ENCODE measurements at places on chromosomes 3 and 15.

GRCh38 chr3:8606701-8607231, 37.8 kb downstream of the SSUH2 start:
- DNase-seq: no peak

GRCh38 chr15:82680200-82681102, 29.2 kb downstream of the AP3B2 start:
- no peak for DNase-seq

DNA sequence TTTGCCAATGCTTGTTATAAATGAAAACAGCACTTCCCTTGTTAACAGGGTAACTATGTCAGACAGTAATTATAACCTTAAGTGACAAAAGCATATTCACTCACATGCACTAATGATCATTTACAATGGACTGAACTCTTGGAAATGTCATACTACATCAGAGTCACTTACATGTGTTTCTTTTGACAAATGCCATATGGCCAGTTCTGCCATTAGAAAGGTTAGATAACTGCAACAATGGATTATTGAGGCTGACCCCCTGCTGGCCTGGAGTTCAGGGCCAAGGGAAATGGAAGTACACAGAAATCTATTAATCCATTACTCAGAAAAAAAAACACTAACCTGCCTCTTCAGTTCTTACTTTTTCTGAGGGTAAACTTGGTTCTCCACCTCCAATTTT, 313.4 kb downstream of the CNTN3 start:
- no peak for DNase-seq

GRCh38 chr3:79167651-79168416, 600.0 kb downstream of the ROBO1 start:
- DNase-seq: peak; percentile 85

DNA sequence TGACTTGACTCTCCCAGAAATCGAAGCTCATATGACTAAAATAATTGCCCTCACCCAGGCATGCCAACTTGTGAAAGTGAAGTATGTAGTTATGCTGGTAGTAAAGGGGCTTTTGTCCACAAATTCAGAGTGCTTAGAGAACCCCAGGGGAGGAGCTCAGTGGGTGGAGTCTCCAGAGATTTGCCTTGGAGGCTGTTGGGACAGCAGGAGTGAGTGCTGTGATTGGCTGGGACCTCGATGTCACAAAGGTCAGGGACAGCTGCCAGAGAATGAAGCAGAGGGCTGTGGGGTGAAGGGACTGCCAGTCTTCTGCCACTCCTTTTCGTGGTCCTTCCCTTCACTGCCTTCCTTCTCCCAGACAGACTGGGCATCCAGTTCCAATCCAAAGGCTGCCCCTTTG, 49.8 kb downstream of the ZNF445 start:
- DNase-seq: no peak

DNA sequence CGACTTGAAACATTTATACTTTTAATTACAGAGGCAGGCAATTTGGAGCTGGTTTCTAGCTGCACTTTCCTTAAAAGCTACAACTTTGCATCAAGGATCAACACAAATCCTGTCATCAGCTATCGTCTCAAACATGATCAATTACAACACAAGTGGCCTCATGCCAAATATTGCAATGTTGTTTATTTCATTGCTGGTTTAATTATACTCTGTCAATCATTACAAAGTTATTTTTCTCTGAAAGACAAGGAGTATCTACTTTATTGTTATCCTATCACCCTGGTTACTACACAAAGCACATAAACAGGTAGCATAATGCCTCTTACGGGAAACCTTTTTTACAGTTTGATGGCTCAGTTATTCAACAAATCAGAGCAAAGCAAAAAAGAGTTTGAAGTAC, 58.0 kb upstream of the FOXB1 start:
- DNase-seq: no peak

DNA sequence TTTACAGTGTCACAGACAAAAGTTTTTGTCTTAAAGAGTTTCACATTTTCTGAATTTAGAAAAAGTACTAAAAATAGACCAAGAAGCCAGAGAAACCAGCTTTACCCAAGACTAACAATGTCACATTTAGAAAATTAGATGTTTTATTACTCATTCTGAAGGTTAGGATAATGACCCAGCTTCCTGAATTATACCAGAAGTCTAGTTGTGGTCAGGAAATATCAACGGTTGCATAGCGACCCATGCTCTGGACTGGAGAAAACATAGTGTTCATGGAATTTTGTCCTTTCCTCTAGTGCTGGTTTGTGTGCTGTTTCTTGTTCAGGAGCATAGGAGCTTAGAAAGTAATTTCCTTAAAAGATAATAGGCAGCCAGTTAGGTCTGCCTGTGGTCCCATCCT, 59.0 kb downstream of the DPPA2 start:
- DNase-seq: no peak

DNA sequence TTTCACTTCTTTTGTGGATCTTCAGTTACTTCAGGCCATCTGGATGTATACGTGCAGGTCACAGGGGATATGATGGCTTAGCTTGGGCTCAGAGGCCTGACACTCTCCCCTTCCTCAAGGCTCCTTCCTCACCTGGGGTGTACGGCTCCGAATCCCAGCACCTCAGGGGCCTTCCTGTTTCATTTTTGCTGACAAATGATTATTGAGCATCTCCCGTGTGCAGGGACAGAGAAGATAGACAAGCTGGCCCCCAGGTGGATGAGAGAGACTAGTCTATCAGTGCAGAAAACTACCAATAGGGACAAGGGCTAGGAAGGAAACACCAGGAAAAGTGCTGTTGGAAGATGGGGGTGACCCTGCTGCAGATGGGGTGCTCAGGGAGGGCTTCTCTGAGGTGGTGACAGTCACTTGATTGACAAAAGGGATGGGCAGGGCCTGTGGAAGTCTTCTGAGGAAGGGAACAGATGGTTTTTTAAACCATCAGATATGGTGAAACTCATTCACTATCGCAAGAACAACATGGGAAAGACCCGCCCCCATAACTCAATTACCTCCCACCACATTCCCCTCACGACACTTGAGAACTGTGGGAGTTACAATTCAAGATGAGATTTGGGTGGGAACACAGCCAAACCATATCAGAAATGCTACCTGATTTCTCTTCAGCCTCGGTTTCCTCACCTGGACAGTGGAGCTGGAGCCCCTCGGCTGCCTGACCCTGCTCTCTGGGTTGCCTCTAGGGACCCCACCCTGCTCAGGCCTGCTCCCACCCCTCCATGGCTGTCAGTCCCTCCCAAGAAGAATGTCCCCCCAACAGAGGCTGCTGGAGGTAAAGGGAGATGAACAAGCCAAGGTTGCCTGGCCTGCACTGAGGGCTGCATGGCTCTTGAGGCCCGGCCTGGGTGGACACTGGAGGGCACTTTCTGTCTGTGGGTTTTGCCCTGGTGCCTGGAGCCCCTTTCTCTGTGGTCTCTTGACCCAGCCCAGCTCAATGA, 37.2 kb upstream of the ACAD9 start:
- no peak for DNase-seq

DNA sequence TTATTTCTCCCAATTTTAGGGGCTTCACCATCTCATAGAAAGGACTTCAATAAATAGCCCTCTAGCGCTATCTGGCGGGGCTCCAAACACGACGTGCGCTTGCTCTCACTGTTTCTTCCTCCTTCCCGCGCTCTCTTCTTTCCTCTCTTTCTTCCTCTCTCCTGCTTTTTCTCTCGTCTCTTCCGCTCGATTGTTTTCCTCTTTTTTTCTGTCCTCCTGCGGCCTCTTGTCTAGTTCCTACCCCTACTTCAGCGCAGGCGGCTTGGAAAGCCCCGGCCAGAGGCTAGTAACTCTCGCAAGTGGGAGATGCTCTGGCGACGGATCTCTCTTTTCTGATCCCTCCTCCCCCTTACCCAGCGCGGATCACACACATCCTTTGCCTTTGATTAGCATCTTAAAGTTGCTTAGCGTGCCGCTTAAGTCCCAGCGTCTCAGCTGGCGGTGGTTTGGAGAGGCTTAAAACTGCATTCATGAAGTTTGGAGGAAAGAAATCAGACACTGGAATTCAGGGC, 6.2 kb upstream of the MEIS2 start:
- DNase-seq: peak; percentile 55

- no peak for DNase-seq
Observed at GRCh38 chr15:44394562-44394961, 32.9 kb upstream of the CTDSPL2 start.

DNA sequence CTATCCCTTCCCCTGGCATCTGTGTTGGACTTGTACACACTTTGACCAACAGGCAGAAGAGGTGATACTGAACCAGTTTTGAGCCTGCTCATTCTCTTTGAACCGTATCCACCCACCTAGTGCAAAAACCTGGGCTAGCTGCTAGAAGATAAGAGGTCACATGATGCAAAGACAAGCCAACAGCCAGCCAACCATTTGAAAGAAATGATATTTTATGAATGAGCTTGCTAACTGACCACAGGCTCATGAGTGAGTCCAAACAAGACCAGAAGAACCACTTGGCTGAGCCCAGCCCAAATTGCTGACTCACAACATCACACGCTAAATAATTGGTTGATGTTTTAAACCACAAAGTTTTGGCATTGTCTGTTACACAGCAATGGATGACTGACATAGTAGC, 74.0 kb upstream of the CTNNB1 start:
- DNase-seq: no peak

GRCh38 chr15:51765751-51766150, 14.4 kb downstream of the TMOD2 start:
- no peak for DNase-seq

DNA sequence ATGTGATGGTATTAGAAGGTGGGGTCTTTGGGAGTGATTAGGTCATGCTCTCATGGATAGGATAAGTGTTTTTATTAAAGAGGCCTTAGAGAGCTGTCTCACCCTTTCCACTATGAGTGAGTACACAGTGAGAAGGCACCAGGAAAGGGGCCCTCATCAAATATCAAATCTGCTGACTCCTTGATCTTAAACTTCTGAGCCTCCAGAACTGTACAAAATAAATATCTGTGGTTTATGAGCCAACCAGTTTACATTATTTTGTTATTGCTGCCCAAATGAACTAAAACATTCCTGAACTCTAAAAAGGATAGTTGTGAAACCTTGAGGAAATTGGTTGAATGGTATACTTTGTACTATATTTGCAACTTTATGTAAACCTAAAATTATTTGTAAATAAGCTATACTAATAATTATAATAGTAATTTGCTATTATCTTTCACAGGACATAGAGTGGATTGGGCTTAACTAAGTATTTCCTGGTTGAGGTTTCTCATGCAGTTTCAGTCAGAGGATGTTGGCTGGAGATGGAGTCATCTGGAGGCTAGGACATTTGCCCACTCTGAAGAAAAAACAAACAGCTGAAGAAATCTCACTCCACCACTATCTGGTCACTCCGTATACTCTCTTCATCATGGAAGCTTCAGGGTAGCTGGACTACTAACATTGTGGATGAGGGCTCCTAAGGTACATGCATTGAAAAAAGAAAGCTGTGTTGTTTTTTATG, 1068.6 kb upstream of the CADM2 start:
- no peak for DNase-seq

DNA sequence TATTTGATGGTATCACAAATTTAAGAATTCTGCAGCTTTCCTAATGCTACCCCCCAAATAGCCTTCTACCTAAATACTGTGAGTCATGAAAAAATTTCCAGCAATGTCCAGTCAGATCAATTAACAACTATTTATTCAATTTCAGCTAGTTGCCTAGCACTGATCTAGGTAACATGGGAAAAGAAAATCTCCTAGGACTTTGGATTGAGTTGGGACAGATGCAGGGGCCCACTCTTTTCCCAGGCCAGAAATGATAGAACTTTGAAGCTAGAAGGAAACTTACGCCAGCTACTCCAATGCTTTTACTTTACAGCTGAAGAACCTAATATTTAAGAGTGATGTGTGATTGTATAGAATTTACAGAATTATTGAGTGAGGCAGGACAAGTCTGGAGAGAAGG, 196.3 kb downstream of the FMN1 start:
- DNase-seq: no peak

DNA sequence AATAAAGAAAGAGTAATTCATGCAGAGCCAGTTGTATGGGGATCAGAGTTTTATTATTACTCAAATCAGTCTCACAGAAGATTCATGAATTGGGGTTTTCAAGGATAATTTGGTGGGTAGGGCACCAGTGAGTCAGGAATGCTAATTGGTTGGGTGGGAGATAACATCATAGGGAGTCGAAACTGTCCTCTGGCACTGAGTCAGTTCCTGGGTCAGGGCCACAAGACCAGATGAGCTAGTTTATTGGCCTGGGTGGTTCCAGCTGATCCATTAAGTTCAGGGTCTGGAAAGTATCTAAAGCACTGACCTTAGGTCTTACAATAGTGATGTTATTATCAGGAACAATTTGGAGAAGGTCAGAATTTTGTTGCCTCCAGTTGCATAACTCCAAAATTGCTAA, 998.6 kb upstream of the EPHA6 start:
- no peak for DNase-seq

GRCh38 chr3:29065211-29065785, 215.6 kb upstream of the RBMS3 start:
- peak; percentile 97 for DNase-seq

DNA sequence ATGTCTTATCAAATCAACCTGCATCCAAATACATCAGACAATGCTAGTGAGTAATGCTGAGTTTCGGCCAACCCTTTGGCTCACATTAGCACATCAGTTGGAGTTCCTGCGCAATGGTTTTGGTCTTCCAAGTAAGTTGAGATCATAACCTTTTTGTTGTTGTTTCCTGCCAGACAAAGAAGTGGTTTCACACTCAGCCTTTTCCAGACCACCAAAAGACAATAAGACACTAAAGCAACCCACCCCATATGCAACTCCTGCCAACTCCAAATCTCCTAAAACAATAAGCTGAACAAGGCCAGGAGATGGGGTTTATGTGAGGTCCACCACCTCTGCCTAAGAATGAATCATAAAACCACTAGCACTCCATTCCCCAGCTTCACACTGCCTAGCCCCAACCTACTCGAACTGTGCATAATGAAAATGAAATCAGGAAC, 177.0 kb downstream of the ERC2 start:
- no peak for DNase-seq

DNA sequence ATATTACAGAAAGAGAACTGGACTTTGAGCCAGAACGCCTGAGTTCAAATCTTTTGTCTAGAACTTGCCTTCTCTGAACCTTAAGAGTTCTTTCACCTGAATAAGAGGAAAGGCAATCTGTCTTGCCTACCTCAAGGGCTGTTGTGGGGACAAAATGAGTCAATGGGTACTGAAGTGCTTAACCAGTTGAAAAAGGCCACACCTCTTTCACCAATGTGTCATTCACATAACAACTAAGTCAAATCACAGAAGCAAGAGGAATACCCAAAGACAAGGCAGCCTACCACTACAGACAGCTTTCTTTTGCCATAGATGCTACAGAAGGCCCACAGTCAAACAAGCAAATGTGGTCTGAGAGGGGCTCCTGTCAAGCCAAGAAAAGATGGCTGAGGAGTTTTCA, 39.7 kb downstream of the NBEAL2 start:
- DNase-seq: no peak

DNA sequence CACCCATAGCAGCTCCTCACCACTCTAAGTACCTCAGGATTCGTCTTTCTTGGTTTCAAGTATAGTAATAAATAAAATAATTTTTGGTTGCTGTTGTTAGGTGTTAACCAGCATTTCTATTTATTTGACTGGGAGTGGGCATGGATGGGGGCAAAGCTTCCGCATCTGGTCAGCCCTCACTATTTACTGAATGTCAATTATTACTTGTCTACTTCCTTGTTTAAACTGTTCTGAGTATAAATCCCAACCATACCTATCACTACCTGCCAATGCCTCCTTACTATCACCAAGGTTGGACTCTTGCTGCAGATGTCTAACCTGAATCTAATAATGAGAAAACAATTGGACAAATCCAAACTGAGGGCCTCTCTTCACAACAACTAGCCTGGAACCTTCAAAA, 41.9 kb upstream of the GK5 start:
- no peak for DNase-seq

Data from foreskin fibroblast (primary cell).